Glomerular endothelial cell (primary cell): ENCODE measurements at places on chromosomes 7 and 10. TPM values are rescaled to one million over a fixed set of nuclear protein-coding genes. Genes with fewer than 3 reads are reported as not detected.

GRCh38 chr10:21021843-21022594, 124.9 kb upstream of the NEBL start:
- no peak for DNase-seq

TLX1 gene
- total RNA-seq: not detected in 2 replicates

LMOD2 gene
- total RNA-seq: not detected in 2 replicates

- no peak for DNase-seq
These were observed 43.8 kb upstream of the CYTH3 start for GRCh38 chr7:6316226-6316625.

TUBGCP2 gene
- total RNA-seq: 55.0 and 60.3 TPM in 2 replicates

DNA sequence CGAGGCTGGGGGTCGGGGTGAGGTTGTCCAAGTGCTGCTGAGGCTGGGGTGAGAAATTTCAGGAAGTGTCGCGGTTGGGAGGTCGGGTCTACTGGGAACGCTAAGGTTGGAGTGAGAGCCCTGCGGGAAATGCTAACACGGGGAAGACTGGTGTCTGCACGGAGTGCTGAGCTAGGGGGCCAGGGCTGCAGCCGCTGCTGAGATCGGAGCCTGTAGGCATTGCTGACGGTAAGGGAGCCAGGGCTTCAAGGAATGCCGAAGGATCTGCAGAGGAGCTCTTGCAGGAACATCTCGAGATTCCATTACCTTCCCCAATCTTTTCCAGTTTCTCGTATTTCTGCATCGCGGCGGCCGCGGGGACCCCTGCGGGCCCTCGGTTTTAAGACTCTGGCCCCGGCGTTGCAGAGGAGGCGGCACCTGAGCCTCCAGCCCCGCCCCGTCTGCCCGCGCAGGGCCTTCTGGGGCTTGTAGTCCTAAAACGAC, at the start of gene CDK5:
Gene CDK5 (minus strand): TSS at position 392 of the 483 bp plus-strand sequence. CDS start 49 bp downstream, at position 343.
- no peak for DNase-seq

CTAGE4 gene
- total RNA-seq: 0.19 TPM in 1 of 2 replicates, not detected in the other

DNA sequence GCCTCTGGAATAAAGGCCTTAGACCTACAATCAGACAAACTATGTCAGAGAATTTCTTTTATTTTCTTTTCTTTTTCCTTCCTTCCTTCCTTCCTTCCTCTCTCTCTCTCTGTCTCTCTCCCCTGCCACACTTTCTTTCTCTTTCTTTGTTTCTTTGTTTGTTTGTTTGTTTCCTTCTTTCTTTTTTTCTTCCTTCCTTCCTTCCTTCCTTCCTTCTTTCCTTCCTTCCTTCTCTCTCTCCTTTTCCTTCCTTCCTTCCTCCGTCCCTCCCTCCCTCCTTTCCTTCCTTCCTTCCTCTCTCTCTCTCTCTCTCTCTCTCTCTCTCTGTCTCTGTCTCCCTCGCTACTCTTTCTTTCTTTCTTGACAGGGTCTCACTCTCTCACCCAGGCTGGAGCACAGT, 242.6 kb downstream of the GATA3 start:
- no peak for DNase-seq

DNA sequence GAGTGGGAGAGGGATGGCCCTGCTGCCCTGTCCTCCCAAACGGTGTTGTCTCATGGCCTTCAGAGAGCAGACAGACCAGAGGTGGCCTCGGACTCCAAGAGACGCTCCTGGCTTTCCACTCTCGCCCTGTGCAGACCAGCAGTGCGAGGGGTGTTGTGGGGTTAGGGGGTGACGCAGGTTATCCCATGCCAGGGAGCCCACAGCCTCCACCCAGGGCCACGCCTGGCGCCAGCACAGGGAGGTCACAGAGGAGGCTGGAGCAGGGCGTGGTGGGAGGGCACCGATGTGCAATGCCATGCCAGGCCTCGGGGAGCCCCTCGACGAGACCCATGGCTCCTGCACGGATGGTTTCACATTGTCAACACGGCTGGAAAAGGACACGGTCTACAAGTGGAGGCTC, 52.1 kb downstream of the INPP5A start:
- DNase-seq: no peak

DNA sequence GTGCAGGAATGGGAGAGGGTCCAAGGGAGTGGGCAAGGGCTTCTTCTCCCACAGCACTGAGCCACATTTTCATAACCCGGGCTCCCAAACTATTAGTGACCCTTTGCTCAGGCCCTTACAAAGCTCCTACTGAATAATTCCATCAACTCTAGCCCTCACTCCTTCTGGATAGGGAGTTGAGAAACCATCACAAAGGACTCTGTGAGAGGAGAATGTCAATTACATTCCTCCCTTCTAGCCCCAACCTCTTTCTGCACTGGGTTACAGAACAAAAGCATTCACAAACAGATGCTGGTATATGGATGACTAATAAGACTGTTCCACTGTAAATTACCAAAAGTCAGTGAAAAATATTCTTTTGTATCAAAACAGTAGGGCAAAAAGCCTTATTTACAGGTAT, 203.7 kb downstream of the SORCS1 start:
- no peak for DNase-seq
